ENCODE measurements at places on chromosomes 7 and 10.

- no peak for DNase-seq
These were observed 3.5 kb downstream of the ESYT2 start for GRCh38 chr7:158825628-158826289.

DNA sequence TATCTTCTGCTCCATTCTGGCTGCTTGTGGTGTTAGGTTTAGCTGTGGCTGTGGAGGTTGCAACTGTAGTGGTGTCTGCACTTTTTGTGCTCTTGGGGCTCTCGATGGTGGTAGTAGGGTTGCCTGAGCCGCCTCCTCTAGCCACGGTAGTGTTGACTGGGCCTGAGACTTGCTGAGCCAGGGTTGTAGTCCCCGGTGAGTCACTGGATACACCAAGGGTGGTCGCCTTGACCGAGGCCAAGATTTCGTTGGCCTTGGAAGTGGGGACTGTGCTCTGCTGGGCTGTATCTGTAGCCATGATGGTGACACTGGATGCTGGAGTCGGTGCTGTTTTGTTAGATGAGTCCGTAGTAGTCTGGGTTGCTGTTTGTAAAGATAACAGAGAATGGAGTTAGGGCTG lies 45.4 kb downstream of the PODXL start:
- DNase-seq = no peak

GRCh38 chr7:112748381-112748780 lies 41.8 kb downstream of the TMEM168 start:
- no peak for DNase-seq

DNA sequence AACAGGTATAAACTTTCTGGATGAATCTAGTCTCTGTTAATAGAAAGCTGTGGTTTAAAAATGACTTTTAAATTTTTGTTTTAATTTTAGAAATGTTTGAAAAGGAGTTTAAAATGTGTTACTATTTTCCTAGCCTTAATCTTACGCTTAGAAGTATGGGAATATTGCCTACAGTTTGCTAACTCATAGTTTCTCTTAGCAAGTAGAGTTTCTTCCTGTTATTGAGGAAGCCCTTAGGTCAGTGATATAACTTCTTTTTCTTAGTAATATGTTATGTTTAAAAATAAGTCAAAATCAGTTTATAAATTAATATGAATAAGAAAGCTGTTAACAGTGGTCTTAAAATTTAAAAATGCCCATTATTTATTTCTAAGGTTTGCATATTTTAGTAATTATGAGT lies 3.1 kb downstream of the STARD3NL start:
- no peak for DNase-seq

DNA sequence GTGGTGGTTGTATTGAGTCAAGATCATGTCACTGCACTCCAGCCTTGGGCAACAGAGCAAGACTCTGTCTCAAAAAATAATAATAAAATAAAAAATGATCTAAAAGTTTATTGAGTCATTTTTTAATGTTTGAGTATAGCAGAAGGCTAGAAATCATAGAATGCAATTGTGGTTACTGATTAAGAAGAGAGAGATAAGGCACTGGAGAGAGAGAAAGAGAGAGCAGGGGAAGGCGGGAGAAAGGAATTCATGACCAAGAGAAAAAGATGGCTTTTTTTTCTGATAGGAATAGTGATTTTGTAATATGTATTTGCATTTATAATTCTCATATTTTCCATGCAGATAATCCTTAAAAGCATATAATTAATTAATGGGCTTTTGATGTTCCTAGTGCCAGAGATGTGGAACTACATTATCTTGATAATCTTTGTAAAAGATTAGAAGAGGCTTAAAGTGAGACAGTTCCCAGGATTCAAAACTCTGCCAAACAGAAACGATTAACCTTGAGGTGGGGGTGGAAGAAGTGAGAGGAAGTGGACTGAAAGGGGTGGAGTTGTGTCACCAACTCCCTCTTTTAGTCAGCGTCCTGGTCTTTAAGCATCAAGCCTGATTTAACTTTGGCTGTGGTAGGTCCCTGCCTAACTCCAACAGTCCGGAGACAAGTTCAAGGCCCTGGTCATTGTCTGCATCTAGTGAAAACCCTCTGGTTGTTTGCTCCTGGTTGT lies 76.2 kb downstream of the CHN2 start:
- DNase-seq = no peak

DNA sequence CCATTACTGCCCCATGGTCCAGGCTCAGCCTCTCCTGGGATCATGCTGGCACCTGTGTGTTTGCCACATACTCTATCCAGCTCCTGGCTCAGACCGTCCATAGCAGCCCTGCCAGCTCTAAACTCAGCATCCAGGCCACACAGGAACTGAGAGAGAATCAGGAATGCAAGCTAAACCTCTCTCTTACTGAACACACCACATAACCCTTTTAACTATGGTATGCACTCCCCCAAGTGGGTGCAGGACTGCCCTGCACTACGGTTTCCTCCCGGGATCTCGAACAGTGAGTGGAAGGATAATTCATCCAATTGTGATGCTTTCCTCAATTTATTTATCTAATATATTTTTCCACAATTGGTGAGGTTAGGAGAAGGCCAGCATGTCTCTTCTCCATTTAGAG lies 17.1 kb upstream of the ZNF800 start:
- no peak for DNase-seq

DNA sequence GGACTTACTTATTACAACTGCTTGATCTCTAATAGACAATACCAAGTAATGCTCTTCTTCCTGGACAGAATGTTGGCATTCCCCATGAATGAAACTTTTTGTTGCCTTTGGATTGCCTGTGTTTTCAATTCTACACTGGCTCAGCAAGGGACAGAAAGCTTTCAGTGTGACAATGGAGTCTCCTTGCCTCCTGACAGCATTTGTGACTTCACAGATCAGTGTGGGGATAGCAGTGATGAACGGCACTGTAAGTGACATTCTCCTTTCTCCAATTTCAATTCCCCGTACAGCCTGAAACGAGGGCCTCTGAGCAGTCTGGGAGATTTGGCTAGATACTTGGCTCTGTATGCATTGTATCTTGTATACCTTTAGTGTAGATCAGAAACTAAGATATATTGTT lies 290 bp downstream of the MALRD1 start:
- DNase-seq = no peak

GRCh38 chr10:132336919-132337407 lies 5.0 kb downstream of the LRRC27 start:
- DNase-seq = no peak

DNA sequence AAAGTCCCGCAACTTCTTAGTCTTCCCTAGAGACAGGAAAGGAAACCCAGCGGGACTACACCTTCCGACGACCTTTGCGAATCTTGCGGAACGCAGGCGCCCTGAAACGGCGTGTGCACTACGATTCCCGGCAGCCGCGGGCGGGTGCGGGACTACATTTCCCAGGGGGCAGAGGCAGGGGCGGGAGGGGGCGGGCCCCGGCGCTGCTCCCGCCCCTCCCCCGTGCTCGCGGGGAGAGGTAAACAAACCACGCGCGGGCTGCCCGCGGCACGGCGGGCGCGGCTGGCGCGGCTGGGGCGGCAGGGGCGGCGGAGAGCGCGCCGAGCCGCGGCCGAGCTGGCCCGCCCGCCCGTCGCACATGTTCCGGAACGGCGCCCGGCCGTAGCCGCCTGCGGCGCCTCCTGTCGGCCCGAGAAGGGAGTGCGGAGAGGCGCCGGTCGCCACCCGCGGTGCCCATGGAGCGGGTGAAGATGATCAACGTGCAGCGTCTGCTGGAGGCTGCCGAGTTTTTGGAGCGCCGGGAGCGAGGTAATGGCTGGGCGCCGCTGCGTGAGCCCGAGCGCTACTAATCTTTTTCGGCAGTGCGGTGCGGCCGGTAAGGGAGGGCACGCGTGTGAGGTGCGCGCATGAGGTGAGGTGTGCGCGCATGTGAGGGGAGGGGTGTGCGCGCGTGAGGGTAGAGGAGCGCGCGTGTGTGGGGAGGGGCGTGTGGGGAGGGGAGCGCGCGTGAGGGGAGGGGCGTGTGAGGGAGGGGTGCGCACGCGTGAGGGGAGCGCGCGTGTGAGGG lies 18.5 kb downstream of the MXI1 start:
- DNase-seq = peak; percentile 97

- DNase-seq = no peak
These were observed 493.7 kb upstream of the NUPR2 start for GRCh38 chr7:56609852-56610355.

DNA sequence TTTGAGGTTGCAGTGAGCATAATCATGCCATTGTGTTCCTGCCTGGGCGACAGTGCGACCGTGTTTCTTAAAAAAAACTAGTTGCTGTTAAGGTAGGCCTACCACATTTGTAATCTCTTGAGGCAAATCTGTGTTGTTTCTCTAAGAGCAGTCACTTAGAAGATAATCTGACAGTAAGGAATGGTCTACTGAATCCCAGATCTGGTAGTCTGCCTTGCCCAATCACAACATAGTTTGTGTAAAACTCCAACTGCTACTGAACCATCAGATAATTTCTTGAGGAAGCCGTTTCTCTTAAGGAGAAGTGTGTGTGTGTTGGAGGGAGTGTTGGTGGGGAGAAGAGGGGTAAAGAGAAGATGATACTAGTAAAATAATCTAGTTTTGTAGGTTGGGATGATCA lies 5.0 kb downstream of the NRF1 start:
- DNase-seq = no peak

DNA sequence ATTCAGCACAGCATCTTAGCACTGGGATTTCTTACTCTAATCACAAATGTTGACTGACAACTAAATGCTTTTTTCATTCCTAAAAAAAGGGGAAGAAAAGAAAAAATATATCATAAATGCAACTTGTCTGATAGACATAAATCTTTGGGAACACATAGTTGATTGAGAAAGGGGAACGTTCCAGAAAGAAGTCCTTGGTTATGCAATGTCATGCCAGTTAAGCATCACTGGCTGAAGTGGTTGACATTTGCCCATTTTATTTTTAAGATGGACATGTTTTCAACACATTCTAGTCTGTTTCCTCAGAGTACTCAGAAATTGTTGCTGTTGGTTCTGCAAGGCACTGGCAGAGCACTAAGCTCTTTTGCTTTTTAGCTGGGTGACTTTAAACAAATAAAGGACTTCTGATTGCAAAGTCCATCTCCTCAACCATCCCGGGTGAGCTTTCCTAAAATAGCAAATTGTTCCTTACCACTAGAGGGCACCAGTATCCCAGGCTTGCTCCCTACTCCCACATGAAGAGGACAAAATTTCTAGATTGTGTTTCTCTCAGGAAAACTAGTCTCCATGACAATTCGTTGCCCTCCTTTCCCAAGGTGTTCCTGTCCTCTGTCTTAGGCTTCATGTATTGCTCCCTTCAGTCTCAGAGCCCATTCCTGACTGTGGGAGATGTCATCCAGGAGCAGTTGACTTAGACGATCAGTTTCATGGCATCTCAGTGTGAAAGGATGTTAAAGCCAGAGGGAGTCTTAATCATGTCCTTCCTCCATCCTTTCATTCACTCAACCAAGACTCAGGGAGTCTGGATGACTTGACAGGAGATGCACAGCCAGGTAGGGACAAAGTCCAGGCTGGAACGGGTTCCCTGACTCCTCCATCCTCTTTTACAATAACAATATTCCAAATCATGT lies 23.9 kb downstream of the OPALIN start:
- peak; percentile 65 for DNase-seq

DNA sequence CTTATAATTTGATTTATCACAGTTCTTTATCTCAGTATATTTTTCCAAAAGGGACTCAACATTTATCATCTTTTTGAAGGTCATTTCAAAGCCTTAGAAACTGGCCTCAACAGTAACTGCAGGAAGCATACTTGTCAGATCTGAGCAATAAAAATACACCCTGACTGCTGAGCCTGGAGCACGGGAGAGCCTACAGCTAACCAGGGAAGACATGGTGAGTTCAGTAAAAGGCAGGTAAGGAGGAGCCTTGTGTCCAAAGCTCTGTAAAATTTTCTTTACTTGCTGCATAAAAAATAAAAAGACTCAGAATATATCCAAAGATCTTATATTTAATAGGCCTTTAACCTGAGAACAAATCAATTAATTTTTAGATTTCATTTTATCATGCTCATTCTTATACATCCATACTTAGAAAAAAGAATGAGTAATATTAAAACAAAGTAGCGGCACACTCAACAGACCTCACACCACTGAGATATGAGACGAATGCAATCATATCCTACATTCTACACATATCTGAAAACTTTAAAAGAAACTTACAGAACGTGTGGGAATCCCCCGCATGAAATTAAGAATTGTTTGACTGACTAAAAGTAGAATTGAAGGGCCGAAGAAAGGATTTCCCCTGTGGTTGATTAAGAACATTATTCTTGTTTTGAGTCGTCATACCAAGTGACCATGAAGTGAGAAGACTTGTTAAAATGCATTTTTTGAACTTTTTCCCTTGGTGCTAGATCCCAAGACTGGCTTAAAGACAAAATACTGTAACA lies 296.4 kb upstream of the MKLN1 start:
- DNase-seq = no peak

DNA sequence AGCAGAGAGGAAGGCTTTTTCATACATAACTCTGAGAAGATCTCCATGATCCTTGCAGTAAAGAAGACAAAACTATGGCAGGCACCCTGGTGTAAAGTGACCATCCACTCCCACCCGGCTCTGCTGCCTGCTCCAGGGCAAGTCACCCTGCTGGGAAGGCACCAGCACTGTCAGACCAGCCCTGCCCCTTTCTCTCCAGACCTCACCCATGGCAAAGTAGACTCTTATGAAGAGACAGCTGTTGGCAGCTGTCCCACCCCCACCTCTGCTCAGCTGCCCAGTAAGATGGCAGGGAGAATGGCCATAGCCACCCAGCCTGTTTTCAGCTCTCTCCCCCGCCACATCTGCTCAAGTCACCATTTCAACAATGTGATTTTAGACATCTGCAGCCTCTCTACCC lies 8.6 kb upstream of the ZMIZ2 start:
- no peak for DNase-seq

DNA sequence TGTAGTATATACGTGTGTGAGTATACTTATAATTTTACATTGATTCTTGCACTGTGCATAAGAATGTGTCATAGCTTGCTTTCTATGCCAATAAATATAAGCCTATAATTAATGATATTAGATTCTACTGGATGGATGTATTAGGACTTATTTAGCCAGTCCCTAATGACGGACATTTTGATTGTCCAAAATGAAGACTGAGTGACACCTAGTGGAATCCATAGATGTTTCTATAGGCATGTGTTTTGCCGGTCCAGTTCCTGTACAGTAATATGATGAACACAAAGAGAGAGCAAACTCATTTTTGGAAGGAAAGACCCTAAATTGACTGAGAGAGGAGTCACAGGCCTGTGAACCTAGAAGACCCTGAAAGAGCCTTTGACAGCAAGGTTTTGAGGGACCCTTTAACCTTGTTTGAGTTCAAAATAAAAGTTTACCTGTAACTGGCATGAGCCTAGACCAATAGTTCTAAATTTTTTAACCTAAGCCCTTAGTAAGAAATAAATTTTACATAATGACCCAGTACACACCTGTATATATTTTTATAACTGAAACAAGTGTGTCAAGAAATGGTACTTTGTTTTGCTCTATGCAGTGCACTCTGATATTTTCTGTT lies 42.4 kb upstream of the AGBL3 start:
- peak; percentile 20 for DNase-seq

- DNase-seq = no peak
These were observed 122.8 kb upstream of the CTTNBP2 start for GRCh38 chr7:117995850-117996650.

DNA sequence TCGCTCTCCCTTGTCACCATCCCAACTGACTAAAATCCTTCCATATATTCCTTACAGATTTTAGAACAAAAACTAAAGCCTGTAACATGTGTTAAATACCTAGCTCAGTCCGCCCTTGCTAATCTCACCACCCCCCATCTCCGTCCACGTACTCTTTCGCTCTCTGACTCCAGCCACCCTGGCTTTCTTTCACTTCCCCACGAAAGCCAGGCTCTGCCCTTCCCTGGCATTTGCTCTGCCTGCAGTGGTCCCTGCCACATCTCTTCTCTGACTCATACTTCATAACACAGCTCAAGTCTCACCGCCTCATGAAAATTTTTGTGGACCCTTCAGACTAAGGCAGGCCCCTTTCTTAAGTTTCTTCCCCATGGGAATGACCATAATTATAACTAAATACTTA lies 11.7 kb upstream of the GPAM start:
- DNase-seq = no peak

Measured in putamen (tissue), 1 donor.